SJSA1 (cell line): ENCODE measurements at places on chromosomes 4 and X.

DNA sequence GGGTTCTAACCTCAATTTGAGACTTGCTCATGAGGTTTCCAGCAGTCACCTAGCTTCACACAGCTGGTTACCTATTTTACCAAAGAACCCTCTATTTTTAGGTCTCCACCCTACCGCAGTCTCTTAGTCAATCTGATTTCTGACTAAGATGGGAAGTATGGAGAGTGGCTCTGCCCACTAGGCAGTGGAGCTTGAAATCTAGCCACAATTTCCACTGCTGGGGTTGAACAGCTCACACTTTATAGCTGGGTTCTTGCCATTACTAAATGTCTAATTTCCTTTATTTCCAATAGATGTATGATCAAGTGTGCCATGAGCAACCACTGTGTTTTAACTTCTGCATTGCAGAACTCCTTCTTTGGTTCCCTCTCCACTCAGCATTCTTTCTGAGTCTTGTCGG is 43.1 kb downstream of the GASK1B start:
- DNase-seq, result no peak

- peak; percentile 89 for DNase-seq
These were observed 306.3 kb downstream of the ANK2 start for GRCh38 chr4:113355550-113356371.

GRCh38 chrX:10971176-10971575 is 140.0 kb upstream of the HCCS start:
- DNase-seq, result no peak

- DNase-seq, result no peak
These were observed 394.6 kb downstream of the TECRL start for GRCh38 chr4:64014647-64015046.
